Stimulated activated CD4-positive, alpha-beta T cell treated with anti-CD3 and anti-CD28 coated beads, Interleukin-2, amount 100 ng/mL, for 24 hours (primary cell): ENCODE measurements at places on chromosomes 1 and 21.

DNA sequence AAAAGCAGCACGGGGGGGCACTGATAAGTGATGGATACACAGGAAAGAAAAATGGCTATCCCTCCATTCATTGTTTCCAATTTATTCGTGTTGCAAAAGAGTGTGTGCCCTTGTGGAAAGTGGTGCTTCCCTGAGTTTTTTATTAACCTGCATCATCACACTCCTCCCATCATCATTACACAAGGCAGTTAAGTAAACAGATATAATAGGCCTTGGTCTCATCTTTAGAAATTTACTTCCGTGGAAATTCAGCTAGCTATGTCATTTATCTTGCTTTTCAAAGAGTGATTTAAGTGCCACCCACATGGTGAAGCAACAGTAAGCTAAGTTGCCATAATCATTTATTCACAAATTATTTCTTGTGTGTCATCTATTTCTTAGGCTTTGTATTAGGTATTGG lies 473.3 kb downstream of the NEGR1 start:
- no peak for DNase-seq

- no peak for DNase-seq
These were observed 1.5 kb downstream of the S100A8 start for GRCh38 chr1:153389401-153389800.

- DNase-seq = no peak
These were observed 77.1 kb upstream of the IPO9 start for GRCh38 chr1:201751872-201752271.

DNA sequence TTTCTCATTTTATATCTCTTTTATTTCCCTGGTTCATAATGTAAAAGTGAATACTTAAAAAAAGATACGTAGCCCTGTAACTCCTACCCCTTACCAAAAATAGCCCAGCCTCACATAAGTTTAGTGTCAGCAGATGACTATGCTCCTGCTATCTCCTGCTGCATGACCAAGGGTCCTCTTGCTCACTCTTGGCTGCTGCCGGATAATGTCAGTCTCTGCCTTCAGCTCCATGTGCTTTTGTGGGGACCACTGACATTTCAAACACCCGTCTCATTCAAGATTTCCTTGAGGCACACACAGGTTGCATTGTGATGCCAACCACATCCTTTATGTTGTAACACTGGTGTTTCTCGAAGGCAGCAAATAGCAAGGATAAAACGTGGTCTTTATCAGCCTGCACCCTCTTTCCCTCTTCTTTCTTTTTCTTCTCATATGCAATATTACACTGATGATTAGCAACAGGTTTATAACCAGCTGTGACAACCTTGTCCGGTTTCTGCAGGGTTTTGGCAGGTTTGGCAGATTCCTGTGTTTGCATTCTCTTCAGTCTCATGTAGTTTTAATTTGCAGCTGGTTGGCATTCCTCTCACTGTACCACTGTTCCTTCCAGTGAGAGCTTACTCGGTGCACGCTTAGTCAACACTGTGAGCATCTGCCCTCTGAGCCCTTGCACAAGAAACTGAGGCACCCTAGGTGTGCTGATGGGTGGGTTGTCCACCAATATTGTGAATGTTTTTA lies 62.2 kb downstream of the ZNF684 start:
- no peak for DNase-seq

DNA sequence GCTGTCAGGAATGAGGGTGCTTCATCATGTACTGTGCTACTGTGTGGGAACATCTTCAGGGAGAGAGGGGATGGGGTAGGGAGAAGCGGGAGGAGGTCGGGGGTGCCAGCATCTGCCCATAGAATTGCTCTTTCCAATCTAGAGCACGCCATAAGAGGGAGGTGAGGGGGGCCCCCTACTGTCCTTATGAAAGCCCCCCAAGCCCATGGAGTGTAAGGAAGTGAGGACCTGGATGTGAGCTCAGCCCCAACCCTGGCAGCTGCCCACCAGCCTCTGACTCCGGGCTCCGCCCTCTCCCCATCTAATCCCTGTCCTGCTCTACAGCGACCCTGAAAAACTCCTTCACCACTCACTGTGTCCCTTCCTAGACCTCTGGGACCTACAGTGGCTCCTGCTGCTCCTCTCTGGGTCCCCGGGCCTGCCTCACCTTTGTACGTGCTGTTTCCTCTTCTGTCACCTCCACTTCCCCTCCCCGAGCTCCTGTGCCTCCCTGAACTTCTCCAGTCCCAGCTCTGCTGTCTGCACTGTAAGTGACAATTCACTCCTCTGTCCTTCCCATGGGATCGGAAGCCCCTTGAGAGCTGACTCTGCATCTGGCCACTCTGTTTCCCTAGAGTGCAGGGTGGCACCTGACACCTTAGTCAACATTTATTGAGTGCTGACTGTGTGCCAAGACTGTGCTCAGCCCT lies 269.4 kb downstream of the PTPRU start:
- no peak for DNase-seq

- DNase-seq = peak; percentile 80
These were observed 7.4 kb downstream of the SEMA4A start for GRCh38 chr1:156160743-156161171.

GRCh38 chr1:153775458-153776327 lies 486 bp downstream of the SLC27A3 start:
- DNase-seq = peak; percentile 72

GRCh38 chr21:36166705-36167104 lies 10.1 kb downstream of the DOP1B start:
- no peak for DNase-seq

DNA sequence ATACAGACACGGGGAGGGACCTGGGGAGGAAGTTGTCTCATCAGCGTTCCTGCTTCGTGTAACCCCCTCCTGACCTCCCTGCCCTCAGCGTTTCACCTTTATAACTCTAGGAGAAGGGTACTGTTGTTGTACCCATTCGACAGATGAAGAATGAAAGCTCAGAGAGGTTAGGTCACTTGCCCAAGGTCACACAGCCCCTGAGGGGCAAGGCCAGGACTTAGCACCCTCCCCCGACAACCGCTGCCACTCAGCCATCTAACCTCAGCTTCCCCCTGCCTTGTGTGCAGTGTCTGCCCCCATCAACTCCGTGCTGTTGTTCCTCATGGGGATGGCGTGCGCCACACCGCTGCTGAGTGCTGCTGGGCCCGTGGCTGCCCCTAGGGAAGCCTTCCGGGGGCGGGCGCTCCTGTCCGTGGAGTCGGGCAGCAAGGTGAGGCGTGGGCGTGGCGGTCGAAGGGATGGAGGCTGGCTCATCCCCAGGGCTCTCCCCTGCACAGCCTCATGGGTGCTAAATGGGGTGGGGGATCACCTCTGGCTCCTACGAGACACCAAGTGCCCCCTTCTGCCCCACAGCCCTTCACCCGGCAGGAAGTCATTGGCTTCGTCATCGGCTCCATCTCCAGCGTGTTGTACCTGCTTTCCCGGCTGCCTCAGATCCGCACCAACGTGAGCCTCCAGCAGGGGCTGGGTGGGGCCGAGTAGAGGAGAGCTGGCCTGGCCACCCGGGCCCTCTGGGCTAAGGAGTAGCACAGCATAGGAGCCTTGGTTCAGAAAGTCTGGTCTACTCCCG lies 14.0 kb downstream of the SLC66A1 start:
- DNase-seq = no peak

GRCh38 chr1:239545466-239545865 lies 159.1 kb downstream of the CHRM3 start:
- DNase-seq = no peak

DNA sequence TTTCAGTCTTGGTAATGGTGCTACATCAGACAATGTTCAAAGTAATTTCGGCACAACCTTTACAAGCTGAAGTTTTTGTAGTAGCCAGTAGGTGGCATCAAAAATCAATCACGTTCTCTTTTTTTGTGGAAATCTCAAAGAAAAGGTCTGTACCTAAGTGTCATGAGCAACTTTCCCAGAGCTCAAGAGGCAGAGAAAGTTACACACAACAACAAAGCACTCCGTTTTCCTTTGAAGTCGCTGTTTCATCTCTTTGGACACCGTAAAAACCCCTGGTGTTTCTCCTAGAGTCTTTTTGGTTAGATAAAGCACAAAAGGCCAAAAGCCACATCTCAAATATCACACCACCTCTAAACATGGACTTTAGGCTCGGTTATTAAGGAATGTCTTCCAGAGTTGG lies 131.6 kb downstream of the LHX8 start:
- no peak for DNase-seq

- no peak for DNase-seq
These were observed 1.4 kb upstream of the IL24 start for GRCh38 chr1:206895837-206896242.

- no peak for DNase-seq
These were observed 7.1 kb upstream of the PRKCZ start for GRCh38 chr1:2042830-2043773.

DNA sequence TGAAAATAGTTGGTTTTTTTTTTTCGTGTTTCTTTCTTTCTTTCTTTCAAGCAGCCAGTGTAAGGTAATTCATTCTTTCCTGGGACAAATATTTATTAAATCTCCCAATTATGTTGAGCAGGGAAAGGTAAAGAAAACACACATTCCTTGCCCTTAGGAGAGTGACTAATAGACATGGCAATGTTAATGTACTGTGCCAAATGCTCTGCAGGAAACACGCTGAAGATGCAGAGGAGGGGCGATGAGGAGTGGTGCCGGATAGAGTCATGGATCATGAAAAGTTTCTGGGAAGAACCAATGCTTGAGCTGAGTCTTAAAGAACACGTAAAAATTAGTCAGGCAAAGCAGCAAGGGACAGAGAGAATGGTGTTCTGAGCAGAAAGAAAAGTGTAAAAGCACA lies 199.2 kb downstream of the DNM3 start:
- no peak for DNase-seq

- DNase-seq = no peak
These were observed 6.4 kb downstream of the DYRK1A start for GRCh38 chr21:37372951-37373350.

- DNase-seq = no peak
These were observed 2.5 kb upstream of the PTGER3 start for GRCh38 chr1:71049951-71050598.

DNA sequence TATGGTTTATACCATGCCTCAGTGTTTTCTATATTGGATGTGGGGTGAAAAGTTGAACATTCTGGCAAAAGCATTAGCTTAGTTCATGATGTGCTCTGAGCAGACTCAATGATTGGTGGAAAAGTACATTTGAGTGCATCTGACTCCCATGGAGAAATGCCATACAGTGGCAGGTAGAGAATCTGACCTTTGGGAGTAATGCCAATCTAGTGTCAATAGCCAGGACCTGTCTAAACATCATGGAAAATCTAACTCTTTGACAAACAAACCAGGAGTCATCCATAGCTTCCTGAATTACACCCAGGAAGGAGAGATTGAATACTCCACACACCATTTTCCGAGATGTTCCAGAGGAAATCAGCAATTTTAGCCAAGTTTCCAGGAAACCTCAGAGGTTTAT lies 51.0 kb downstream of the XCL1 start:
- DNase-seq = no peak

DNA sequence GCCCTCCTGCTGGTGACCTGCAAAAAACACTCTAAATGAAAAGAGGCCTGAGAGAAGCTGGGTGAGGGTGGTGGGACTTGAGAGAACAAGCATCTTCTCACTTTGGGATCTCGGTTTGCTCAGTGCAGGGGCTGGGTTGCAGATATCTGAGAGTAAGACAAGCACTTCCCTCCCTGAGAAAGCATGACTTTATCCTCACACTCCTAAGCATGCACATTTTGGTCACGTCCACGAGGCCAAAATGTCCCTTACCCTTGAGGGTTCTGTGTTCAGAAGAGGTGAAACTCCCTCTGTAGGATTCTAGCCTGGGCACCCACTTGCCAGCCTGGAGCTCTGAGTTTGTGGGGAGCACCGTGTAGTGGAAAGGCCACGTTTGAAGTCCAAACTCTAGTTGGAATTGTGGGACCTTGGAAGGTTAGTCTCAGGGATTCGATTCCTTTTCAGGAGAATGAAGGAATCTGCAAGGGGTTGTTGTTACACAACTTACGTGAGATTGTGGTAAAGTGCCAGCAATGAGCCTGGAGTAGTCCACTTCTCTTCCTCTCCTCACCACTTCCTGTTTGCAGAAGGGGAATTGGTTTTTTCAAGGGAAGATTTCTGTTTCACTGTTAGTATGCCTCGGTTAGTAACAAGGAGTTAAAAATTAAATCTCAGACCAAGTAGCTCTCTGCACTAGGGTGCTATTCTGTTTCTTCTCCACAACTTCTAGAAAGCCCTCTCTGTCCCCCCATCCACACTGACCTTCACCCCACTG lies 3.0 kb downstream of the FCAMR start:
- no peak for DNase-seq

GRCh38 chr1:77605246-77606026 lies 77.0 kb downstream of the ZZZ3 start:
- no peak for DNase-seq

GRCh38 chr1:30768830-30769718 lies 11.5 kb upstream of the LAPTM5 start:
- DNase-seq = no peak

GRCh38 chr1:22133247-22133930 lies 9.5 kb downstream of the WNT4 start:
- DNase-seq = no peak

DNA sequence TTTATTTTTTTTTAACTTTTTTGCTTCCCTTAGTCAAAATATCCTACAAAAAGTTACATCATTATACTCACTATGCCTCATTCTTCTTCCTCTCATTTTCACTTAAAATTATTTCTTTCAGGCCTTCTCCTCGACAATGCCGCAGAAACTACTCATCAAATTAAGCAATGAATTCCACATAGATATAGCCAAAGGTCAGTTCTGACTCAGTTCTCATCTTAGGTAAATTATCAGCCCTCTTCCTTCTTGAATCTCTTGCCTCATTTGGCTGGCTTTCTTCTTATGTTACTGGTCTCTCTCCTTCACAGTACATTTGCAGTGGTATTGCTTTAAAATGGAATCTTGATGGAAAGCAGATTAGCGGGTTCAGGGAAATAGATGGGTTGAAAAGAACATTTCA lies 260.7 kb upstream of the BRINP3 start:
- no peak for DNase-seq

- DNase-seq = peak; percentile 28
These were observed 291.8 kb downstream of the DISC1 start for GRCh38 chr1:231918239-231919015.

DNA sequence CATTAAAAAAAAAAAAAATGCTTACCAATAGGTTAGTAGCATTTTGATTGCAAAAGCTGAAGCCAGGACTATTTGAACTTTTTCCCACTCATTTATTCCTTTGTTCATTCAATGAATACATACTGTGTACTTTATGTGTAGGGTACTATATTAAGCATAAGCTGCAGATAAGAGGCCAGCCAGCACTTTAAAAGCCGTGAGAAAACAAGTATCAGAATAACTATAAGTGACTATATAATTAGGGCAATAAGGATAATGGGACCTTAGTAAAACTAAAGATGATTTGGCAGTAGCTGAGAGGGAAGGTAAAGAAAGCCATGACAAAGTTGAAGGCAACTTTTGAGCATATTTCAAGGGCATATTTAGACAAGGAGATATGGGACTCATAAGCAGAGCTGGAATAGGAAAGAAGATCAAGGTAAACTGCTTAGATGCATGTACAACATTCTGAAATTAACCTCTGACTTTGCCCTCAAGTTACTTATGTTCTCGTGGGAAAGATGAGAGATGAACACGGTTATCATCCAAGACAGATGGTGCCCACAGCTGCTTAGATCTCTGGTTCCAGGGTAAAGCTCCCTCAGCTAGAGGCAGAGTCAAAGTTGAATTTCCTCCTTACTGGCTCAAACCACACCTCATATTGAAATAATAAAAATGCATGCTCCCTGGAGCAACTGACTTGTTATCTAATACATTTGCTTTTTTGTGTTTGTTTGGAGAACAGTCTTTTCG lies 44.0 kb upstream of the FMO2 start:
- no peak for DNase-seq

GRCh38 chr21:38843806-38844503 lies 38.2 kb downstream of the ETS2 start:
- no peak for DNase-seq
